Islet precursor cell (in vitro differentiated cells): ENCODE measurements at places on chromosomes 13 and 19.

GRCh38 chr13:31538067-31539042 is 201.0 kb upstream of the RXFP2 start:
- DNase-seq, result no peak

DNA sequence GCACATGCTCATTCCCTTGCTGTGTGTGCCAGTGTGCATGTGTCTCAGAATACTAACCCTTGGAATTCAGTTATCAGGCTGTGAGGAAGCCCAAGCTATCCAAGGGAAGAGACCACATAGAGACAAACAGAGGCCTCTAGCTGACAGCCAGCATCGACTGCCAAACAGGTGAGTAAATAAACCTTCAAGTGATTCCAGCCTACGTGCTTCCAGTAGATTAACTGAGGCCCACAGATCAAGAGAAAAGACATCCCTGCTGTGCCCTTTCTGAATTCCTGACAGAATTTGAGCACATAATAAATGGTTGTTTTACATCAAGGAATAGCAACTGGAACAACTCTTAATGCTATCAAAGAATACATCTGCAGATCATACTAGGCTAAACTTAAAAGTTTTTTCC is 17.5 kb downstream of the ZC3H13 start:
- no peak for DNase-seq

GRCh38 chr13:66513728-66514127 is 716.4 kb downstream of the PCDH9 start:
- DNase-seq, result no peak

GRCh38 chr19:41364524-41365391 is 809 bp upstream of the B9D2 start:
- DNase-seq, result no peak

DNA sequence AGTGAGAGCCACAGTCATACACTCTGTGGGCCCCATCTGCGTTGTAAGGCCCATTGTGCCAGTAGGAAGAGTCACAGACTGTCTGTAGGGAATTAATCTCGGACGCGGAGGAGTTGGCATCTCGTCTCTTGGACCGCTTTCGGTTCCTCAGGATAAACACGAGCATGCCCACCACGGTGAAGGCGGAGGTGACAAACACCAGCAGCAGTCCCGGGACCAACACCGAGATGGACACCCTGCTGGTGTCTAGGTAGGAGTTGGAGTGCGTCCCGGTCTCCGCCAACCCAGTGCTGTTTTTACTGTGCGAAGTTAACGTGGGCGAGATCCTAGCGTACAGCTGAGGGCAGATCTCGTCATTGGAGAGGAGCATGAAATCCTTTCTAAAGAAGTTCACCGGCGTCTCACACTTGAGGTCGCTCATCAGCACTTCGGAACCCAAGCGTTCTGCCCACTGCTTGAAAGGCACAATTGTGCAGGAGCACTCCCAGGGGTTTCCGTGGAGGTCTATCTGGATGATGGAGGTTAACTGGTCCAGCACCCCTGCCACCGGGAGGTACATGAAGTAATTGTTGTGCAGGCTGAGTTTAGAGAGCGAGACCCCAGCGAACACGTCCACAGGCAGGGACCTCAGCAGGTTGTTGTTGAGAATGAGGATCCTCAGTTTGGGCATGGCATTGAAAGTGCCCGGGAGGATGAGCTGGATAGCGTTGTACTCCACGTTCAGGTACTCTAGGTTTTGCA is 2.7 kb downstream of the SLITRK1 start:
- peak; percentile 43 for DNase-seq

DNA sequence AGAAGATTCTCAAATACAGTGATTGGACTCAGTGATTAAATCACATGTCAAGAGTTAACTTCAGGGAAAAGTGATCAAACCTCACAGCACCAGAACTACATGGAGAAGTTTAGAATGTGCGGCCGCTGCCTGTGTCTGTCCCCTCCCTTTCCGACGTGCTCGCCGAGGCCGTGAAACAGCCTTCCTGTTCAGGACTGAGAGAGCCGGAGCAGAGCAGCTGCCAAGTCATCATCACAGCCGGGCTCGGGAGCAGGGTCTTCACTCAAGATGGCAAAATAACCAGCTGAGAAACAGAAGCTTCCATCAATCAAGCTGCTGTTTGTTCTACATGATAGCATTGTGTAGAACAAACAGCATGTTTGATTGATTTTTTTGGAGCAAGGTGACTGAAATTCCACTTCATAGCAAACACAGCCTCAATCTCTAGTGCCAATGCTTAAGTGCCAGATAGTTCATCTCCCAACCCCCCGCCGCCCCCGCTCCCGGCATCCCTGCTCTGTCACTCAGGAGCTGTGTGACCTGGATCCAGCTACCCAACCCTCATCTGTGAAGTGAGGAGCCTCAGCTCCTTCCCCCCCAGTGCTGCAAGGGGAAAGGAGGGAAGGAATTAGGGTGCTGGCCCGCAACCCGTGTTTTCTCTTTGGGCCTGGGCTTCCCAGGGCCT is 70.6 kb downstream of the HSPH1 start:
- DNase-seq, result peak; percentile 20

DNA sequence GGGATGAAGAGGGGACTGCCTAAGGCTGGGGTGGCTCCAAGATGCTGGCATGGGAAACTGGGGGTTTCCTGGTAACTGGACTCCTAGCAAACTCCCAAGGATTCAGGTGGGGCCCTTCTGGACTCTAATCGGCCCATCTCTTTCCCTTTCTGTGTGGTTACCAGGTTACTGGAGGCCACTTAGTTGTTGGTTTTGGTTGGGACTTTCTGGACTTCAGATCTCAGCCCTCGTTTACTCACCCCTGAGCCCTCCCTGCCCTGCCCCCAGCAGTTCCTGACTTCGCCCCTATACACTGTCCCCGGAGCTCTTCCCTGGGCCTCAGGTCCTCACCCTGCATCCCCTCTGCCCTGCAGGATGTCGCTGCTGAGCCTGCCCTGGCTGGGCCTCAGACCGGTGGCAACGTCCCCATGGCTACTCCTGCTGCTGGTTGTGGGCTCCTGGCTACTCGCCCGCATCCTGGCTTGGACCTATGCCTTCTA is 328 bp downstream of the CYP4F12 start:
- no peak for DNase-seq

GRCh38 chr13:54802226-54802625 is 1773.6 kb downstream of the OLFM4 start:
- no peak for DNase-seq

GRCh38 chr13:110498327-110498726 is 63.2 kb downstream of the RAB20 start:
- no peak for DNase-seq

DNA sequence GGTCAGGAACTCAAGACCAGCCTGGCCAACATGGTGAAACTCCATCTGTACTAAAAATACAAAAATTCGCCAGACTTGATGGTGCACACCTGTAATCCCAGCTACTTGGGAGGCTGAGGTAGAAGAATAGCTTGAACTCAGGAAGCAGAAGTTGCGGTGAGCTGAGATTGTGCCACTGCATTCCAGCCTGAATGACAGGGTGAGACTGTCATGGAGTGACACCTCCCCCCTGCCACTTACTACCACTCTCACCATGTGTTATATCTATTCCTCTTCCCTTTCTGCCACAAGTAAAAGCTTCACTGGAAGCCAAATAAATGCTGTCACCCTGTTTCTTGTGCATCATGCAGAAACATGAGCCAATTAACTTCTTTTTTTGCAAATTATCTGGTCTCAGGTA is 10.6 kb upstream of the CEACAM4 start:
- DNase-seq, result no peak

DNA sequence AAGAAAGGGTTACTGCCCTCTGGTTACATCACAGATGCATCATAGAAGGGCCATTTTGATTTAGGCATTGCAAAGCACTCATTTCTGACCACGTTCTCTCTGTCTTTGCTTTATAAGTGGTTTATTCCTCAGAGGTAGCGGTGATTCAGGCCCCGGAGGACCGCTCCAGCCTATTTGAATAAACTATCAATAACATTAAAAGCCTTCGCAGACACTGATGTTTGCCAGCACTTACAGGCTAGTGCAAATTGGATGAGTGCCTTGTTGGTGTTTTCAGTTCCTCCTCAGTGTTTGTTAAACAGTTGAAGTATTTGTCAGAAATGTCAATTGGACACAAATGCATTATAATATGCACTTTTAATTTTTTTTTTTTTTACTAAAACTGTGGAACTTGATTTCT is 120.2 kb downstream of the RXFP2 start:
- DNase-seq, result no peak

DNA sequence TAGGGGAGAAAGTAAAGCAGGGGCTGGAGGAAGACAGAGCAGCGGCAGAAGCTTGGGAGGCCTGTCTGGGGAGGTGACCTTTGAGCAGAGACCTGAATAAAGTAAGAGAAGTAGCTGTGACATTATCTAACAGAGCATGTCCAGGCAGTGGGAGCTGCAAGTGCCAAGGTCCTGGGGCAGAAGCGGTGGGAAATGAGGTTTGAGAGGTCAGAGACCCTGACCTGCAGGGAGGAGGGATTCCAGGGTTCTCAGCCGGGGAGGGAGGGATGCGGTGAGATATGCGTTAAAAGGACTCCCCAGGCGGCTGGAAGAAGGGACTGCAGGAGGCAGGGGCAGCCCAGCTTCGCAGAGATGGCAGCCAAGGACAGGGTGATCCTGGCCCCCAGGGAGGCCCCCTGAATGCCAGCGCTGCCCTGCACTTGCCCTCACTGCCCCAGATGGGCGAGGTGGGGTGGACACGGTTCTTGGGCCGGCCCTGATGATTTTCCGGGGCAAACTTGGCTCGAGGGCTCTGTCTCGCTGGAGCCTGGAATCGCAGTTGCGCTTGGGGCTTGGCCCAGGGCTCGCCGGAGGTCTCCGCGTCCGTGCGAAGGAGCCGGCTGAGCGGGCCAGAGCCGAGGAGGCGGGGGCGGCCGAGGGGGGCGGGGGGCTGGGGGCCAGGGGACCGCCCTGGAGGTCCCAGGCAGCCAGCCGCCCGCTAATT is 3.2 kb downstream of the CRLF1 start:
- peak; percentile 63 for DNase-seq

DNA sequence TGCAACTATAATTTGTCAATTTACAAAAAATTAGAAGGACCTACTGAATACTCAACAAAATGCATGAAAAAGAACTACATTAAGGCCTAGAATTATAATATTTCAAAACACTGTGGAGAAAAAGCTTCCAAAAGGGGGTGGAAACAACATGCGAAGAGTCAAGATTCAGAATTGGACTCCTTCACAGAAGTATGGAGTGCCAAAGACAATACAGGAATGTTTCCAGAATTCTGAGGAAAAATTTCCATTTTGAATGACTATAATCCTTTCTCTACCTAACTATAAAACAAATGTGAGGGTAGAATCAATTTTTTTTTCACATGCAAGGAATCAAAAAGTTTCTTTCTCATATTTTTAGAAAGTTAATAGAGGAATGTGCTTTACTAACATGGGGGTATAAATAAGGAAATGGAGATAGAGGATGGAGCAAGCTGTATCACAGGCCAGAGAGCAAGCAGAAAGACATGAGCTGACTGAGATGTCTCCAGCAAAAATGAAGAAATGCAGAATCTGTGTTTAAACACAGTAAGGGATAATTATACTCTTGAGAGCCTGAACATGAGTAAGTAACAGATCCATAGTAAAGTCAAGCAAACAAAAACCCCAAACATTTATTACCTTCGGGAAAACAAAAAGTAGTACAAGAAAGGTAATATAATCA is 39.5 kb upstream of the SMAD9 start:
- DNase-seq, result no peak

GRCh38 chr13:100875392-100876043 is 200.9 kb upstream of the TMTC4 start:
- DNase-seq, result no peak

- no peak for DNase-seq
Measured at GRCh38 chr13:94556621-94557020, 39.3 kb downstream of the TGDS start.

GRCh38 chr13:42221121-42221765 is 50.7 kb upstream of the AKAP11 start:
- no peak for DNase-seq

- no peak for DNase-seq
Measured at GRCh38 chr13:106628936-106629659, 61.2 kb upstream of the ARGLU1 start.

DNA sequence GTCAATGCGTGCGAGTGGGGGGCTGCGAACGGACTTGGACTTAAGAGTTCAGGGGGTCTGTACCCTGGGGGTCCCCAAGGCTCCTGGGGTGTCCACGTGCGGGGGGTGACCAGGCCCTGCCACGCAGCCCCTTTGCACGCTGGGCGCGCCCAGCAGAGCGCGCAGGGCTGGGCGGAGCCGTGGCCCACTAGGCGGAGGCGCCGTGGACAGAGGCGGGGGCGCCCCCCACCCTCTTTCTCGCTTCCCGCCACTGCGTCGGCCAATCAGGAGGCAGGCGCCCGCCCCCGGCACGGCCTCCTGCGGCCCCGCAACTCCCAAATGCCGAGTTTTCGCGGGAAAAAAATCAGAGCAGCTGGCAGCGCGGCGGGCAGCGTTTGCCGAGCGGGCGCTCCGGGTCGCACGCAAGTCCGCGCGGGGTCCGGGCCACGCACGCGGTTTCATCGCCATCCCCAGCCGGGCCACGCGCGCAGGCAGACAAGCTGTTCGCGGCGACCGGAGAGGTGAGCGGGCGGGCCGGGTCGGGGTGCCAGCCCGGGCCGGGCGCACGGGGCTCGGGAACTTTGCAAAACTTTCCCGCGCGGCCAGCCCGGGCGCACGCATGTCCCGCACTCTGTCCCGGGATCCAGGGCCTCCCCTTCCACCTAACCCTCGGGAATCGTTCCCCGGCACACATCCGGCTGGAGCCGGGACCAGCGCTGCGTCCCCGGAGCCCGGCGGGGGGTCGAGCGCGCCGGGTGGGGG is at the start of gene UHRF1:
Gene UHRF1, plus strand, starts transcription at position 346 of the 741 bp plus-strand sequence. CDS start 1,385 bp downstream, outside the sequence.
- peak; percentile 62 for DNase-seq

GRCh38 chr13:74476365-74476764 is 342.2 kb upstream of the KLF12 start:
- DNase-seq, result no peak

DNA sequence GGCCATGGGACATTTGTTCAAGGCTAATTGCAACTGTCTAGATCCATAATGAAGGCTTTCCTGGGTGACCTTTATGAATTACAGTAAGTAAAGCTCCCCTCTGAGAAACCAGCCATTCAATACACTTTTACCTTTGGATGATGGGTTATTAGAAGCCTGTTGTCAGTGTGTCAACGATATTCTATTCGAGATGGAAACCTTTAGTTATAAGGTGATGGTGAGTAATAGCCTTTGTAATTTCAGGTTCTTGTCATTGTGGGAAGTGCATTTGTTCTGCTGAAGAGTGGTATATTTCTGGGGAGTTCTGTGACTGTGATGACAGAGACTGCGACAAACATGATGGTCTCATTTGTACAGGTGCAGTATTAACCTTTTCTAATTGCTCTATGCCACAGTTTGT is 261.7 kb downstream of the ITGBL1 start:
- DNase-seq, result no peak

GRCh38 chr19:18659281-18660050 is 22.6 kb downstream of the KLHL26 start:
- peak; percentile 61 for DNase-seq

DNA sequence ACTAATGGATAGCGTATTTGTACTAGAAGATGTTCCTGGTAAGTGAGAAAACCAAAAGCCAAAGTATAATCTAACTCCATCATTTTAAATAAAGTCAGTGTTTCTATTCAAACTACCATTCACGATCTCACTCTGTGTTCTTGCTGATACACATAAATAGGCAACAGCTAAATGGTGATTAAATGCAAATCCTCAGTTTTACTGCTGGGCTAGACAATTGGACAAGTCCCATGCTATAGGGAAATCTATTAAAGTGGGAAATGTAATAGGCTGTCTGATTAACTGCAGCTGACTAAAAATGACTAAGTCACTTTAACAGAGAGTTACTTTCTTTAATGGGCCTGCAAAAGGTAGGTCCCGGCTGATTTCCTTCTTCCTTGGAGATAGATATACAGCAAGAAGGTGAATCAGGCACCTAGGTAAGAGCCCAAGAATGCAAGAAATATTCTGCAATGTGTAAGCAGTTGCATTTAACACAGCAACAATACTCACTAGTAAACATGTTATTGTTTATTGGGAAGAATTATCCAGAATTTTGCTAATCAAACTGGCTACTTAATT is 298.4 kb downstream of the SLITRK6 start:
- DNase-seq, result no peak
